ENCODE measurements at places on chromosomes 1 and 21.
A peak's percentile ranks its signal among the peaks of the same experiment; 100 is the strongest.

GRCh38 chr1:59063501-59063900 lies 233.4 kb upstream of the FGGY start:
- no peak for DNase-seq

DNA sequence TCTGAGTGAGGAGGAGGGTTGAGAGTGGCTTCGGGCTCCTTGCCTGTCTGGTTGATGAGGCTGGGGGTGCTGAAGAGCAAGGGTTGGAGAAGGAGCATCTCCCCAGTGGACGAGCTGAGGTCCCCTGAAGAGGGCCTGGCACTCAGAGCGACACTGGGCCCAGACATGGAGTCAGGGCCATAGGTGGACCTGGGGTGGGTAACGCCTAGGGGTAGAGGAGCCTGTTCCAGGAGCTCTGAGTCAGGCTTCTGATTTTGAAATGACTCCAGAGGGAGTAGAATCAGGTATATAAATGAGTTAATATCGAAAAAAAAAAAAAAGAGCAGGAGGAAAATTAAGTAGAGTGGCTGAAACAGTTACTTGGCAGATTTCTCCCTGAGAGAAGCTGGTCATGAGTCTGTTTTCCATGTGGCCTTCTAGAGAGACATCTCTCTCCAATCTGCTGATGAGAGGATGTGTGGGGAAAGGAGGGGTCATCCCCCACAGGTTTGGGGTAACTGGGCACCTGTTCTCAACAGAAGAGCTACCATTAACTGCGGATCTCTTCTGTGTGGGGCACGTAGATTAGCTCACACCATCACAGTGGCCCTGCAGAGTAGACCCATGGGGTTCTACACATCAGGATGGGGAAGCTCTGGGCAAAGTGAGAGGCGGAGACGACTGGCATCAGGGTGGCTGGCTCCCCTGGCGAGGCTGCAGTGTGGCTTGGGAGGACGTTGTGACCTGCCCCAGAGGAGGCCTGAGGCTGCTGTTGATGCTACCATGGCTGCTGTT lies 115.5 kb downstream of the DHRS3 start:
- no peak for DNase-seq

GRCh38 chr1:111733183-111733991 lies 5.8 kb downstream of the INKA2 start:
- peak; percentile 32 for DNase-seq

GRCh38 chr1:67749844-67750690 lies 65.1 kb downstream of the GADD45A start:
- no peak for DNase-seq

GRCh38 chr1:2609319-2610035 lies 22.9 kb downstream of the PRXL2B start:
- DNase-seq = no peak

- no peak for DNase-seq
Measured at GRCh38 chr1:51953079-51953478, 37.4 kb downstream of the RAB3B start.

GRCh38 chr1:221234791-221235190 lies 355.5 kb downstream of the HLX start:
- no peak for DNase-seq

DNA sequence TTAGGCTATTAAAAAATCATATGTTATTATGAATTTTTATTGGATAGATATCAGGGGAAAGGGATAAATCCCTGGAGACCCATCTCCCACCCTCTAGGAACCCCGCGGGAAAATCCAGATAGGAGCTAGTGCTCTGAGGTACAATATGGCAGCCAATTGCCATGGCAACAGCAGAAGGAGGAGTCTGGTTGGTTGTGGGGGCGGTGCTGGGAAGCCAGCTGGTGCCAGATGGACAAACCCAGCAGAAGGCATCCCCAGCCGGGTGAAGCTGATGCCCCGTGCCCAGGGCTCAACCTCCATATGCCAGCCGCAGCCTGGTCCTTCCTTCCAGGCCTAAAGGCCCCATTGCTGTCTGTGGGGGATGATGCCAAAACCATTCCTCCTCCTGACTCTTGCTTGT lies 38.3 kb downstream of the RHBG start:
- no peak for DNase-seq

DNA sequence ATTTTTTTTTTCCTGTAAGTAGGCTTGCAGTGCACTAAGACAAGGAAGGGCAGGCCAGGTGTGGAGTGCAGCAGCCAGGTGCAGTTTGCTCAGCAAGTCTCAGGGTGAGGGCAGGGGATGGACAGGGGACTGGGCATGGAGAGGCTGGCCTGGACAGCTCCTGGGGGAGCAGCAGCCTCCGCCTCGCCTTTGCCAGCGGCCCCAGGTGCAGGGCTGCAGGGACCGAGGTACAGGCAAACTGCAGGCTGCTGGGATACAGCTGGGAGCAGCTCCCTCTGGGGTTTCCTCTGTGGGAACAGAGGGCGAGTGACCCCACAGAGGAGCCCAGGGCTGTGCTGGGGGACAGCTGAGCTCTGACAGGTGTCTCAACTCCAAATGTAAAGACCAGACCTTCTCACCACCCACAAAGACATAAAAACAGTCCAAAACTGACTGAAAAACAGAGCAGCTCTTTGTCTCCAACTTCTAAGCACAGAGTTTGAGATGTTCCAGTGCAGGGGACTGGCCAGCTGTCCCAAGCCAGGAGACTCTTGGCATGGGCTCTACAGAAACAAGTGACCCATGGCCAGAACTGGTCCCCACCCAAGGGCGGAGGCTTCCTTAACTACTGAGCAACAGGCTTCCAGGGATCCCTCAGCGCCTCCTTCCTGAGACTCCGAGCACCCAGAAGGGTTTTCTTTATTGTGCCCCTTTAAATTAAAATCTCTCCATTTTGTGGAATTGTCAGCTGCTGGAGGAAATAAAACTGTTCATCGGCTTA lies 27.7 kb upstream of the AJAP1 start:
- no peak for DNase-seq

GRCh38 chr1:101739826-101740330 lies 256.8 kb downstream of the OLFM3 start:
- no peak for DNase-seq
